CD4-positive, alpha-beta T cell treated with Interleukin-10 for 1 hour (primary cell): ENCODE measurements at places on chromosomes 5 and 9.

- no peak for DNase-seq
These were observed 89.8 kb downstream of the UBE2R2 start for GRCh38 chr9:33906769-33907168.

DNA sequence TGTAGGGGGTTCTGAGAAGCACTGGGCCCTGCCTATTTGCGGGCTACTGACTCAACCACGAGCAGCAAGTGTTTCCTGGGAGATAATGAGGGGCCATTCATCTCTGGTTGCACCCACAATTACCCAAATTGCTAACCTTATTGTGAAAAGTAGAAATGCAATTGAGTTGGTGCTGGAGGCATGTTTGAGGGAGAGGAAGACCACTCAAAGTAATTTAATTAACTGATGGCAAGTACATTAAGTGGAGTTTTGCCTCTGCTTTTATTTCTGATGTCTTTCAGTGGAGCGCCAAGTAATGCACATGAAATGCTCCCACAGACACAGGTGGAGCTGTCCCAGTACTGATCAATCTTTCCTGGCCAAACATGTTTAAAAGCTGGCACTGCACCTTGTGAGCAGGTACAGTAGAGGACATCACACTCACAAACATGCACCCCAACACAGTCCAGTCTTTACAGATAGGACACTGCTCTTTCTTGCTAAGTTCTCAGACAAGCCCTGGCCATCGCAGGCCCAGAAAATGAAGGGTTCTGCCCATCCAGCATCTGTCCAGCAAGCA lies 195.4 kb downstream of the HSPA4 start:
- DNase-seq, result no peak

DNA sequence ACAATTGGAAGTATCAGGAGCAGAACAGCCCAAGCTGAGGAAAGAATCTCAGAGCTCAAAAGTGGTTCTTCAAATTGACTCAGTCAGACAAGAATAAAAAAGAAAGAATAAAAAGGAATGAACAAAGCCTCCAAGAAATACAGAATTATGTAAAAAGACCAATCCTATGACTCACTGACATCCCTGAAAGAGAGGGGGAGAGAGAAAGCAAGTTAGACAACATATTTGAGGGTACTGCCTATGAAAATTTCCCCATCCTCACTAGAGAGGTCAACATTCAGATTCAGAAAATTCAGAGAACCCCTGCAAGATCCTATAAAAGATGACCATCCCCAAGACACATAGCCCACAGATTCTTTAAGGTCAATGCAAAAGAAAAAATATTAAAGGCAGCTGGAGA lies 173.2 kb downstream of the ALDH1A1 start:
- no peak for DNase-seq

DNA sequence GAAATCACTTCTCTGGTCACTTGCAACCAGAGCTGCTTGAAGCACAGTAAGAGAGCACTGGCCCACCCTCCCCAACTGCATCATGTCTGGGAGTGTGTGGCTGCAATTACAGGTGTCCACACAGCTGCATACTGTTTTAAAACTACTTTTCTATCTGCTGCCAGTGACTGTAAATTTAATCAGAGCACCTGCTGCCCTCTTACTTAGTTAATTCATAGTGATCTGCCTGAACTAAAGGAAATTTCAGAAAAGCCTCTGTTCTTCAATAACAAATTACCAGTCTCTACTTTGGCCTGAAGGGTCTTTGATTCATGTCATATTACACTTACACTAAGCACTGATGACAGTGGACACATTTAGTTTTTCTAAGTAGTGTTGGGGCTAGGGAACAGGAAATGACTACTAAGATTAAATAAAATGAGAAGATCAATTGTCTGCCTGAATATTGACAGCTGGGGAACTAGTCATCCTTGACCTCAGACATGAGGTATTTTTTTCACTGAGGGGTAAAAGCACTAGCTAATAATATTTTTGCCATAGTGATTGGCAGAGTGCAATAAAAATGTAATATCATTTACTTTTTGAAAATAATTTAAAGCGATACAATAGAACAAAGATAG lies 788.9 kb upstream of the GRAMD2B start:
- DNase-seq, result no peak

DNA sequence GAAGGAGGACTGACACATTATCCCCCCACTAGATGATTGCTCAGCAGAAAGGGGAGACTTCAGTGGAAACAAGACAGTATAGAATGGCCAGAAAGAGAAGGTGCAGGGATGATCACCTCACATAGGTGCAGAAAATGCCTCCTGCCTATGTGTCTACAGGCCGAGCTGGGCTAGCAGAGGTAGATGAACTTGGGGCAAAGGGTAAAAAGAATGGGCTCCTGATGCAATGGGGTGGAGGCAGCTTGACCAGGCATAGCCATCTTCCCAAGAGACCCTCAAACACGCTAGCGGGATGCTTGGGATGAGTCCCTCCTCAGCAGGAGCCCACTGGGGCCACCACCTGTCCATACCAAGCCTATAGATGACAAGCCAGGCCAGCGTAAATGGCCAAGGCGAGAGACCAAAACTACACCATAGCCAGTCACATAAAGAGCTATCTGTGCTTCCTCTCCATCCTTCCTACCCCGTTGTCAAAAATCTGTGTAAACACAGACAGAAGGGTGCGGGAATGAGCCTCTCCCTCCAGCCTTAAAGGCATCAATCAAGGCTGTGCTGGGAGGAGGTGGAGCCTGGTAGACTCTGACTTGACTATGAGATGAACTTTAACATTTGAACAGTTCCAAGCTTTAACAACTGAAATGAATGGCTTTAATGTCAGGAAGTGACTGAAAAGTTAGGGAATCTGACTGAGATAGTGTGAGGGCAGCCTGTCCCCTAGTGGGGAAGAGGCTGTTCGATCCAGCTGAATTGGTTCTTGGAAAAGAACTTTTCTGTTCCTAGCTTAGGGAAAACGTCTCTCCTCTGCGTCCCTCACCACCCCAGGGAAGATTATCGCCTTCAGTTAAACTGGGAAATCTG lies 10.4 kb downstream of the C9orf152 start:
- DNase-seq, result no peak

GRCh38 chr5:36651761-36652685 lies 45.6 kb downstream of the SLC1A3 start:
- DNase-seq, result no peak

- no peak for DNase-seq
These were observed 87.2 kb downstream of the FSTL4 start for GRCh38 chr5:133525126-133525525.

DNA sequence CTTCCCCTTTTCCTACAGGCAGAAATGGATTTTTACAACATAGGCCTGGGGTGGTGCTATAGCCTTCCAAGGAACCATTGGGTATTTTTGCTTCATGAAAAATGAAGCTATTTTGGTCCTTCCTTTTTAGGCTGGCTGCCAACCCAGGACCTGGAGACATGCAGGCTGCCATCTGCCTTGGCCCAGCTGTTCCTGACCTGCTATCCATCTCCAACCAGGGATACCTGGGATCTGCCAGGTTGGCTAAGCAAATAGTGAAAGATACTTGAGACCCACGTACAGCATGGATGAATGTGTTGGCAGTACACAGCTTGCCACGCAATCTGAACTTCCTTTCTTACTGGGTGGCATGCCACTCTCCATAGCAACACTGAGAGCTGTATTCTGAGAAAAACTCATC lies 31.1 kb downstream of the MRPS27 start:
- no peak for DNase-seq

DNA sequence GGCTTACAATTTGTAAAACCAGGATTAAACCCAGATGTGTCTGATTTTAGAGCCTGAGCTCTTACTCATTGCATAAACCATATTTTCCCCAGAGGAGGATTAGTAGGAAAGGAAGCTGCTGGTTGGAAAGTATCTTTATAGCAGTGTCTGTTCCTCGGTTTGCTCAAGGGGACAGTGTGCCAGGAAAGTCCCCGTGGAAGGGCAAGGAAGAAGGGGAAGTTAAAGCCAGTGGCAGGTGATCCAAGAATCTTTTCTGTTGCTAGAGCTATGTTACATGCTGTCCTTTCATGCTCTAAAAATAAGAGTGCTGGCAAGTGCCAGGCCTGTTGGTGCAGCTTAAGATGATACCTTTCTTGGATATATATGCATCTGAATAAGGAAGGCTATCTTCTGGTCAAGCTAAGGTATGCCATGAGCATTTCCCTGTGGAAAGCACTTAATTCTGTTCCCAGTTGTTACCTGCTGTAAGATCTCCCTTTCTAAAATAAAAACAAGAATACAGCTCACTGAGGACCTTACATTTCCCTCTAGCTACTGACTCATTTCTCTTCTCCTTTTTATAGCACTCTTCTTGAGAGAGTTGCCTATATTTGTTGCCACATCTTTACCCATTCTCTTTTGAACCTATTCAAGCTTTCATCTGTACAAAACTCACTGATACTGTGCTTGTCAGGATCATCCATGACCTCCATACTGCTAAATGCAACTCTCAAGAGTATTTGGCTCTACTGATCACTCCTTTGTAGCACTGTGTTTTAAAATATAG lies 8.0 kb downstream of the PDCD1LG2 start:
- no peak for DNase-seq

DNA sequence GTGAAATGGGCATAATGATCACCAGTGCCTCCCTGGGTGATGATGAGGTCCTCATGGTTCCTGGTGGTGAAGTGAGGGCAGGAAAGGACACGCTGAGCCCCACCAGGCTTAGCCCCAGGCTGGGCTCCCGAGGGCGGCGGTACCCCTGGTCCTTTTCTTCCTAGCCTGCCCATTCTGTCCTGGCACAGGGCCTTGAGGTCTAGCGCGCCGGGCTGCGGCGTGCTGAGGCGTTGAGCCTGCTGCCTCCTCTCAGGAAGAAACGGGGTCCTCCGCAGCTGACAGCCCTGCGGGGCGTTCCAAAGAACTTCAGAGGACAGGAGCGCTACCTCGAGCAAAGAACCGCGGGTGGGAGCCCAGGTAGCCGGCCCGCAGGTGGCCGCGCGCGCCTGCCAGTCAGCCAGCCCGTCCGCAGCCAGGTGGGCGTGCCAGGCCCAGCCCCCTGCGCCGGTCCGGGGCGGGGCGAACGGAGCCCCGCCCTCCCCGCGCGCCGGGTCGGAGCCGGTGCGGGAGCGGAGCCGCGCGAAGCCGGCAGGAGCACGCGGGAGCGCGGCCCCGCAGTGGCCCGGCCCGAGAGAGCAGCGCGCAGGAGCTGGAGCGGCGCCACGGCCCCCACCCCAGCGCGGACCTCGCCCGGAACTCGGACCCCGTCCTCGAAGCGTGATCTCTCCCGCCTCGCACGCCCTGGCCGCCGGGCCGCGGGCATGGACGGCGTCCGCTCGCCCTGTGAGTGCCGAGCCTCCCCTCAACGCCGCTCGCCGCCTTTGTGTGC lies at the start of gene WNK2:
WNK2 (plus strand) TSS at position 477 of the 769 bp plus-strand sequence. CDS start 791 bp downstream, outside the sequence.
- DNase-seq, result peak; percentile 54

DNA sequence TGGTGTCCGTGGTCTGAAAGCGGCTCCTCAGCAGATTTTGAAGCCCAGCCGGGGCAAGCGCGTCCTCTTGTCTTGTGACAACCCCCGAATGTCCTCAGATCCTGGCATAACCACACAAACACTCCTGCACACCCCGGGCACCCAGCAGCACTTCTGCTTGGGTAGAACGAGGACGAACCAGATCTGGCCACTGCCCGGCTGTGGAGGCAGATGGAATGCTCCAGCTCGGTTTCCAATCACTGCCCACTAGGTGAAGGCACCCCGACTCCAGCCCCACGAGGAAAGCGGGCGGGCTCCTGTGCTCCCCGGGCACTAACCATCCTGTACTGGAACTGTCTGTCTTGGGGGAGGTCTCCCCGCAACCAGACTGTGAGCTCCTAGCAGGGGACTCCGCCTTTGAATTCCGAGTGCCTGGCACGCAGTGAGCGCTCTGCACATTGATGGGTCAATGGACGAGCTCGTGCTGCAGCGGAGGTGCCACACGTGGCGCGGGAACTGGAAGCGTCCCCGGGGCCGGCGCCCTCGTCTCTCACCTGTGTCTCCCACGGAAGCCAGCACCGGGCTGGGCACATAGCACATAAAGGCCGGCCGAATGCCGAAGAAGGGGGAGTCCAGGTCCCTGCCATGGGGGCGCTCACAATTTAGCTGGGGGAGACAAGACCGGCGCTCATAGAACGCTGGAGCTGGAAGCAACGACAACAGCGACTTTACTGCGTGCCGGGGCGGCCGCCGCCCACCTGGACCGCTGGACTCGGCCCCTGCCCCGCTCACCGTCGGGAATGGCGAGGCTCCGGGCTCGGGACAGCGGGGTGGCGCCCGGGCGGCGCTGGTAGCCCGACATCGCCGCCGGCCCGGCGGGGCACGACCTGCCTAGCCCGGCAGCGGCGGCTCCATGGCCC lies 608 bp downstream of the ENTR1 start:
- DNase-seq, result peak; percentile 27
